Activated T-helper 9 cell treated with anti-CD3 and anti-CD28 coated beads, Interleukin-2, amount 50 U/mL, for 16 hours (primary cell): ENCODE measurements at places on chromosomes 6 and 20.

DNA sequence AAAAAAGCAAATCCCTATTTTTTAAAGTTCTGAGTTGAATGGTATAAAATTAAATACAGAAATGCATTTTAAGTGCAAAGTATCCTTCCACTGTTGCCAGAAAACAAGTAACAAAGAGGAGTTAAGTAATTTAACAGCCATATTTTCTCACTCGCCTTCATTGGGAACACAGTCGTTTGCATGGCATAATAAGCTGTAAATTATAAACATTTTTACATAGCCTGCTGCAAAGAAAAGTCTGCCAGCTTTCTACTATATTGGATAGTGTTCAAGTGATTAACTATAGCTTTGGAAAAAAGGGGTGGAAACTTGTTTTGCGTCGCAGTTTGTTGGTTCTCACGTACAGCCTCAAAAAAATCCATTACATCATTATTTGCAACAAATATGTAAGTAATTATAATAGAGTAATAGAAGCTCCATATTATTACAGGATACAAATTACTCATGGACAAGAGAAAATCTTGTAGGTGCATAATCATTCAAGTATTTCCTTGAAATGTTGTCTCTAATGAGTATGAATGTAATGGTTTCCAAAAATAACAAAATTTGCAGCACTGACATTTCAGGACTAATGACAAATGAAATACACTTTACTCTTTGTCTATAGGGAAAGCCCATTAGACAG lies 139.3 kb downstream of the PDSS2 start:
- DNase-seq = no peak

DNA sequence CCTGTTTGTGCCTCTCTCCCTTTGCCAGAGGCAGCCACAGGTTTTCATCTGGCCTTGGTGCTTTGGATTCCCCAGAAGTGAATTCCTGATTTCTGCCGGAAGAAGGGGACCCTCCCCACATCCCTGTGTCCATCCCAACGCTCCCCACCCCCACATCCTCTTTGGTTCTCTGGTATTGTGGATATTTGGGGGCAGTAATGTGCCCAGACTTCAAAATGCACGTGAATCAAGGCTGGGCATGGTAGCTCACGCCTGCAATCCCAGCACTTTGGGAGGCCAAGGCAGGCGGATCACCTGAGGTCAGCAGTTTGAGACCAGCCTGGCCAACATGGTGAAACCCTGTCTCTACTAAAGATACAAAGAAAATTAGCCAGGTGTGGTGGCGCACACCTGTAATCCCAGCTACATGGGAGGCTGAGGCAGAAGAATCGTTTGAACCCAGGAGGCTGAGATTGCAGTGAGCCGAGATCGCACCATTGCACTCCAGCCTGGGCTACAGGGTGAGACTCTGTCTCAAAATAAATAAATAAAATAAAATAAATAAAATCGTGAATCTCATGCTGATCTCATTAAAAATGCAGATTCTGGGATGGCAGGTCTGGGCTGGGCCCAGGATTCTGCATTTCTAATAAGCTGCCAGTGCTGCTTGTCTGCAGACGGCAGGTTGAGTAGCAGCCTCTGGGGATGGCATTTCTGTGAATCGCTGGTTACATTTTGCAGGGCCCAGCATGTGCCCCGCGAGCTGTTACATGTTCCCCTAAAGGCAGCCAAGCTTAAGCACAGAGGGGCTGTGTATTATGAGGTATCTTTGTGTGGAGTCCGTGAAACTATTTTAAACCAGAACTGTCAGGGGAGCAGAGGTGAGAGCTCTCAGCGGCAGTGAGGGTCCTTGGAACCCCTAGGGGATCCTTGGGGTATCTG lies 49.0 kb downstream of the SYNJ2 start:
- no peak for DNase-seq

DNA sequence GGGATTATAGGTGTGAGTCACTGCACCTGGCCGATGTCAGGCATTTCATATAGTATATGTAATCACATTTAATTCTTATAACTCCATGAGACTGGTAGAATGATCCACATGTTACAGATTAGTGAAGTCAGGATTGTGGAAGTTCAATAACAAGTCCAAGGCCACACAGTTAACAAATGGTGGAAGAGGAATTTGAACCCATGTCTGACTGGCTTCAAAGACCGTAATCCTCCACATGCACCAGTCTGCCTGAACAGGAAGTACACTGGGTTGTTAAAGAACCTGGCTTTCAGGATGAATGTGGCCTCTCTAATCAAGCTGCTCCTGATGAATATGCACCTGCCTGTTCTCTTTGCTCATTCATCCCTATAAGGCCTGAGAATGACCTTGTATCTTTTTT lies 122.0 kb upstream of the HDAC2 start:
- DNase-seq = no peak

DNA sequence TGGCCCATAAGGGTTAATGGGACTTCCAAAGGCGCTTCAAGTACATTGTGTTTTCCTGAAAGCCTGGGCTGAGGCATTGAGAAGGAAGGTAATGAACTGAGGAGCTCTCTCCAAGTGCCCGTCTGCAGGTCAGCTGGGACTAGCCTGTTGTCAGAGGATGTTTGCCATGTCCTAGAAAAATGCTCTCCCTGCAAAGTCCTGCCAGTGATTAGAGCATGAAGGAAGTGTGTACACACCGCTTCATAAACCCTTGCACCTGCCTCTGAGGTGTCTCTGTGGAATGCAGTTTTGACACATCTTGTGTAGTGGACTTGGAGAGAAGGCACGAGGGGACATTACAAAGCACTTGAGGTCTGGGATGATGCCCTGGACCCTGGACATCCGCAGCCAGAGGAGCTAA lies 506.7 kb downstream of the KIF16B start:
- DNase-seq = no peak

- no peak for DNase-seq
These were observed 57.1 kb upstream of the LYRM2 start for GRCh38 chr6:89695667-89696066.

GRCh38 chr6:28597924-28598722 lies 72.4 kb downstream of the GPX5 start:
- no peak for DNase-seq

GRCh38 chr6:137692806-137693205 lies 174.3 kb upstream of the TNFAIP3 start:
- DNase-seq = no peak

DNA sequence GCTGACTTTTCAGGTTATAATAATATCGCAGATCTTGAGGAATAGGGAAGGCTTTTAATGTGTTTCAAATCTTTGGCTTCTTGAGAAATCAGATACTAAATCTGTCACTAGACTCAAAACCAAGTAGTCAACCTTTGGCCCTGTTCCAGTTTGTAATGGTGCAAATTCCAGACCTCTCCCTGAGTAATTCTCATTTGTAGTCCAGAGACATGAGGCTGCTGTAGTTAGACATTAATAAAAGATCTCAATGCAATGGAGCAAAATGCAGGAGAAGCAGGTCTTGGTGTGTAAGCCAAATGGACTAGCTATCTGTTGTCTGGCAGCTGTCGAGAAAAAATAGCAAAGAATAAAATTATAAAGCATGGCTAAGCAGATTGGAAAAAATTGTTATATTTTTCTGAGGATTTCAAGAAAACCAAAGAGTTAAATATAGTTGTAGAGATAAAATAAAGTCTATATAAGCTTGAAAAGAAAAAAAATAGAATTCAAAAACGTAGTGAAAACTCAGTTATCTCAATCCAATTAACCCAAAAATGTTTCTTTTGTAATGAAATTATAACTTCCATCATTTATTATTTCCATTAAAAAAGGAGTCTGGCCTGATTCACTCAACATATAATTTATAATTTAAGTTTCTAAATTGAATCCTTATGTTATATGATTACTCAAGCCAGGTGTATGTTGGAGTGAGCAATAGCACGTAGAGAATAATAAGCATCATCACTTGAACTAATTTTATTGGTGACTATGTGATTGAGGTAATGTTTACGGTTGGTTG lies 161.5 kb upstream of the ADGRB3 start:
- DNase-seq = no peak

- no peak for DNase-seq
These were observed 4.5 kb downstream of the HIVEP2 start for GRCh38 chr6:142940487-142940886.

DNA sequence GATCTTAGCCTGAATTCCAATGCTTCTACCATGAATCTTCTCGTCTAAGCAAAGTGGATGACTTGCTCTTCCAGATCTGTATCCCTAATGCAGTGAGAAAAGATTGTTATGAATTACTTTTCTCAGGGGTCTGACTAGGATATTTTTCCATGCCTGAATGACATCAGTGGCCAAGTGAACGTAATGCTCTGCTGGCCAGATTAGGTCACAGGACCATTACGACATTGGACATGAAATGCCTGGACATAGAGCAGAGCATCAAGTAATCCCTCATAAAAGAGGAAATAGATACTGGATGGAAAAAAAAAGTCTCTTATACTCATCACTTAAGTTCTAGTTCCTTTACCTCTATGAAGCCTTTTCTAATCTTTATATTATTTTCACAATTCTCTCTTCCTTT lies 12.1 kb upstream of the THEMIS start:
- DNase-seq = no peak

DNA sequence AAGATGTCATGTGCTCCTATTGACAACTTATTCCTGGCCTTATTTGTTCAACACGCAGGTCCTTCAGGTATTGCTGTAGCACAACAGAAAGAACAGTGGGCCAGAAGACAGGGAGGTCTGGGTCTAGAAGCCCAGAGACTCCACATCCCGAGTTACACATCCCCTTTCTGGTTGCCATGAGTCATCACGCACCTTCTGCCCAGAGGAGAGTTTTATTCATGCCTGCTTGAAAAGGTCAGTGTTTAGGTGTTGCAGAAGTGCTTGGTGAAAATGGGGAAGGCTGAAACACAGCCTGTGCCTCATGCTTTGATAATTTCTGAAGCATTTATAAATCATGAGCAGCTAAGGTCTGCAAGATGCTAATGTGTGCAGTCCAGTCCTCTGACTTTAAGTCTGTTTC lies 256.4 kb downstream of the GMPR start:
- DNase-seq = no peak

DNA sequence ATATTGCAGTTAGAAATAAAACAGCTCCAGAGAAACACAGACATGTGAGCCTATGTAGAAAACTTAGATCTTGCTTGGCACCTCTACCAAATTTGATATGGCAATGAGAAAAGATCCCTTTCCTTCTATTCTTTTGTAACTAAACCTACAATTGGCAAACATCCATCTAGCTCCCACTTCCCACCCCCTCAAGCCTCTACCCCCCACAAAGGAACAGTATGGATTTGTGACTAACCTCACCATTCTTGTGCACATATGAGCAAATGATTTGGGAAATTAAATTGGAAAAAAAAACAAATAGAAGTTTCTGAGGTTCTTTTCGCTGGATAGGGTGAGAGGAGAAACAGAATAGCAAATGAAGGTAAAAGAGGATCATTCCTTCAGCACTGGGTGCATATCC lies 85.8 kb upstream of the TIAM2 start:
- DNase-seq = no peak

GRCh38 chr6:22362361-22362760 lies 65.5 kb upstream of the PRL start:
- no peak for DNase-seq

DNA sequence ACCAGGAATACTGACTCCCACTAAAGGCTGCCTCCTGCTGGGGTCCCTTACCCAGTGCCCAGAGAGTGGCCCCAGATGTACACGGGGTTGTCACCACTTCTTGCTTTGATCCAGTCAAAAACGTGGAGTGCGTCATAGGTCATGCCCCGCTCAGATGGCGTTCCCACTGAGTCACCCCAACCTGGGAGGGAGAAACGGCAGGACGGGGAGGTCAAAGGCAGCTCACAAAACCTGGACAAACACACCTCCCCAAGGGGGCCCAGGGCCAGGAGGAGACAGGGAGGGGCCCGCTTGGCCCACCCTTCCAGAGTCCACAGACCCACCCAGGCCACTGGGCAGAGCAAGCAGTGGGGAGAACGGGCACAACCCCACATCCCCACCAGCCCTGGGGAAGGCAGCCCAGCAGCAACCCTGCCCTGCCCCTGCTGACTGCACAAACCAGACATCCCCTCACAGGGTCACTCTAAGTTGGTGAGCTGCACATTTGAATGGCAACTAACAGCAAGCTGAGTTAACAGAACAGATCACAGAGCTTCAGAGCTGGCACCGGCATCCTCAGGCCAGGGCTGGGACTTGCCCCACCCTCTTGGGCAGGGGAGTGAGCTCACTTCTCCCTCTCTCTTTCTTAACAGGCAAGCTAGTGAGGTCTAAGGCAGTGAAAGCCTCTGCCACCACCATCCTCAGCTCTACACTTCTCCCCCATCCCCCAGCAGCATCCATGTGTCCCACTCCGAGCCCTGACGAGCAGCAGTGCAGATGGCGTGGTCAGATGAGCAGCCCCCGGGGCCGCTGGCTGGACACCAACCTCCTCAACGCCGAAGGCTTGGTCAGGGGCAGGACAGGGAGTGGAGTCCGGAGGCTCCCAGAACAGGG lies 61.7 kb downstream of the PYGB start:
- no peak for DNase-seq

- no peak for DNase-seq
These were observed 5.4 kb upstream of the FBXO30 start for GRCh38 chr6:145819994-145820393.

- DNase-seq = no peak
These were observed 27.5 kb downstream of the SASH1 start for GRCh38 chr6:148370176-148370575.

GRCh38 chr6:14333556-14334305 lies 216.2 kb downstream of the CD83 start:
- no peak for DNase-seq

GRCh38 chr20:39961637-39962244 lies 727.3 kb downstream of the MAFB start:
- DNase-seq = no peak
